H9 (cell line): ENCODE measurements at places on chromosomes 11 and 22.

DNA sequence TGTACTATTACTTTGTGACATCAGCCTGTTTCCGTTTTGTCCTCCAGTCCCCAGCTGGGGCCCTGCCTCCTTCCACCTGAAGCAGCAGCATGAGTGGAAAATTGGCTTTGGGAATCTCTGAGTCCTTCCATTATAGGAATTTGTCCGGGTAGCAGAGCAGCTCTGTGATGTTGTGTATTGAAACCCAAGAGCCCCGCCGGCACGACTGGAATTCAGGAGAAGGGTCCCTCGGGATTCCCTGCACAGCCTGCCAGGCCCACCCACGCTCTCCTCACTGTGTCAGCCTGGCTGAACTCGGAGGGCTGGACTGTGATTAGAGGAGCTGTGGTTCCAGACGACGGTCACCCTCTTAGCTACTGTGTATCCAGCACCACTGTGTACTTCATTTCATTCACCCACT, 18.8 kb upstream of the TSPAN18 start:
- no peak for DNase-seq

- DNase-seq, result no peak
Observed at GRCh38 chr11:57586711-57587245, 10.7 kb upstream of the SERPING1 start.

GRCh38 chr11:116368784-116369183, 404.0 kb downstream of the BUD13 start:
- no peak for DNase-seq

DNA sequence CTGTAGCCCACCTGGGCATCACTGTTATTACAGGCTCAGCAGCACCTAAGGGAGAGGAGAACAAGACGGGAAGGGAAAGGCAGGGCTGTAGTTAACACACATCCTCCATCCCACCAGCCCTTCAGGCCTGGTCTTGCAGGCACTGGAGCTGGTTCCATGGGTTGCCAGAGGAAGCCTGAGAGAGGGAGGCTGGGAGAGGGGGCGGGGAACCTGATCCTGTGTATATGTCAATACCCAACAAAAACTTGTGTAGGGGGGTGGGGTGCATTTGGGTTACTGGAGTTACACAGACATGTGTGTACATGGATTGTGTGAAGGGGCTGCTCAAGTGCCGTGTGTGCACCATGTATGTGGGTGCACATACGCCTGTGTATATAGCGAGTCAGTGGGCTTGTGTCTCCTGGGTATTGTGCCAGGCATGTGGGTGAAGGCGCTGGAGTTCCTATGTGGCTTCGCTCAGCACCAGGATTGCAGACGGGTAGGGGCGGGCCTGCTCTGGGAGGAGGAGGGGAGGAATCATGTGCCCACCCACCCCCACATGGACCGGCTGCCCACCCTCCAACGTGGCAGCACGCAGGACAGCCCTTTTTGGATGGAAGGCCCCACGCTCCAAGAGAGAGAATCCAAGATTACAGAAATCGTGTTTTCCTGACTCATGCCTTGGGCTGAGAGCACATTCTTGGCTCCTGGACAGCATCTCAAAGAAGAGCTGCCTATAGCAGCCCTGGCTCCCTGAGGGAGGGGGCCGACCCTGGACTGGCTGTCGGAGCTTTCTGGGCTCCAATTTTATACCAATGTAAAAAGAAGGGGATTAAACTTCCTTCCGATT, 4.2 kb upstream of the SERPINH1 start:
- peak; percentile 42 for DNase-seq

GRCh38 chr11:72624496-72625201, 49.6 kb downstream of the PDE2A start:
- no peak for DNase-seq

GRCh38 chr22:50246242-50247175, 1.7 kb upstream of the TUBGCP6 start:
- no peak for DNase-seq

GRCh38 chr11:47127213-47127612, 49.5 kb downstream of the ARFGAP2 start:
- DNase-seq, result no peak

- peak; percentile 89 for DNase-seq
Observed at GRCh38 chr22:46367707-46368191, 32.2 kb downstream of the TRMU start.

- no peak for DNase-seq
Observed at GRCh38 chr11:117588166-117588810, 208.7 kb downstream of the DSCAML1 start.

DNA sequence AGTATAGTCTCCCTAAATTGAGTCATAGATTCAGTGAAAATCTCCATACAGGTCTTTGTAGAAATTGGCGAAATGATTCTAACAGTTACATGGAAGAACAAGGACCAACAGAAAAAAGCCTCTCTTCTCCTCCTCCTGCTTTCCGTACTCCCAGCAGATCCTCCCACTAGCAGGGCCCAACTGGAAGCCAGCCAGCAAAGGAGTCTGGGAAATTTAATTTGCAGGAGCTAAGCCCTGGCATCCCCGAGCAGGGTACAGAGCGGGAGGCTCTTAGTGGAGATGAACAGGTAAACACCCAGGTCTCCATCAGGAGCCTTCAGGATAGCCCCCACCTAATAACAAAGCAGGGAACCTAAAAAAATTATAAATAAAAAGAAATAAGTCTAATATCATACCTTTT, 1473.8 kb downstream of the TBC1D22A start:
- DNase-seq, result no peak

GRCh38 chr11:20080032-20080685, 80.1 kb downstream of the DBX1 start:
- no peak for DNase-seq

GRCh38 chr11:1352696-1353382, 36.9 kb upstream of the BRSK2 start:
- DNase-seq, result no peak

GRCh38 chr22:29816980-29817379, 21.1 kb downstream of the ASCC2 start:
- no peak for DNase-seq

GRCh38 chr11:35974882-35975589, 31.2 kb downstream of the LDLRAD3 start:
- no peak for DNase-seq

- DNase-seq, result peak; percentile 84
Observed at GRCh38 chr11:45100339-45100738, 46.1 kb upstream of the PRDM11 start.

DNA sequence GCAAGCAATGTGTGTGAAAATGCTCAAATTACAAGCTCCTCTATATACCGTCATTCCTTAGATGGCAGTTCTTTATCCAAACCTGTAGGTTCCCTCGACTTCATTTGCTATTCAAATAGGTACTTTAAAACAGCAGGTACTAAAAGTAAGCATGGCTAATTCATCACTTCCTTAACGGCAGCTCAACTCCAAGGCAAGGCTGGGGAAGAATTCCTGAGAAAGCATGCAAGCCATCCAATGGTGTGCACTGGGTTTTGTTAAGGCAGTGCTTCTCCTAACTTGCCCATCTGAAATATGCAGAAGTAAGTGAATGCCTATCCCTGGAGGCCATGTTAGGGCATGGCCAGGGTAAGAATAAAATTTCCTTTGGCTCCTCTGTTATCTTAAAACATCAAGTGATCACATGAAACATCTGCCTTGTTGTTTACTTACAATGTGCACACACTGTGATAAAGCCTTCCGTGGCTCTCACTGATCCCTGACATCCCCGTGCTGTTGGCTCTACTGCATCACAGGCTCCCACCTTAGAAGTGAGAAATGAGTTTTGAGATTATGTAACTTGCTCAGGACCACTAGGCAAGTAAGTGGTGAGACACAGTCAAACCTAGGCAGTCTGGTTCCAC, 52.1 kb downstream of the SMCO4 start:
- peak; percentile 65 for DNase-seq

DNA sequence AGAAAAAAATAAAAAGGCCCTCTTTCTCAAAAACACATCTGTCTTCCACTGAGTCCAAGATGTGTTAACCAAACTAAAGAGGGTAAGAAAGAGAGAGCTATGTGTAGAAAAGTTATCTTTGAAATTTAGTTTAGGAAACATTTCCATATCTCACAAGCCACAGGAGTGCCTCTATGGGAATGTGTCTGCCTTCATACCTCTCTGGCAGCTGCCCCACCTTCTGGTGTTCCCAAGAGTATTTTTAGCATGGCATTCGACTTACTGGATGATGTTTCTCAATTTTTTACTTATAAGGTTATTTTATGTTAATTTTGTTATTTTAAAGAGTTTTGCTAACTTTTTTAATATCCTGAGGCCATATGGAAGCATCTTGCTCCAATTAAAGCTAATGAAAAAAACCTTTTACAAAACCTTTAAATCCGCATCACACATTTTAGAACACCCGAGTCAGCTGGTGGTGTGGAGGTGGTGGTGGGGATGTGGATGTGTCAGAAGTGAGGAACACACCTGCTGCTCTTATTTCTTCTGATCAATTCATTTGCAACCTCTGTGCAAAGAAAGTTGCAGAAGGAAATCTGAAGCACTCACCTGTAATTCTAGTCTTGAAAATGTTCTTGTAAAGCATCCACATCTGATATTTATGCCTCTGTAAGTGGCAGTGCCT, 112.2 kb downstream of the NCAM1 start:
- no peak for DNase-seq

DNA sequence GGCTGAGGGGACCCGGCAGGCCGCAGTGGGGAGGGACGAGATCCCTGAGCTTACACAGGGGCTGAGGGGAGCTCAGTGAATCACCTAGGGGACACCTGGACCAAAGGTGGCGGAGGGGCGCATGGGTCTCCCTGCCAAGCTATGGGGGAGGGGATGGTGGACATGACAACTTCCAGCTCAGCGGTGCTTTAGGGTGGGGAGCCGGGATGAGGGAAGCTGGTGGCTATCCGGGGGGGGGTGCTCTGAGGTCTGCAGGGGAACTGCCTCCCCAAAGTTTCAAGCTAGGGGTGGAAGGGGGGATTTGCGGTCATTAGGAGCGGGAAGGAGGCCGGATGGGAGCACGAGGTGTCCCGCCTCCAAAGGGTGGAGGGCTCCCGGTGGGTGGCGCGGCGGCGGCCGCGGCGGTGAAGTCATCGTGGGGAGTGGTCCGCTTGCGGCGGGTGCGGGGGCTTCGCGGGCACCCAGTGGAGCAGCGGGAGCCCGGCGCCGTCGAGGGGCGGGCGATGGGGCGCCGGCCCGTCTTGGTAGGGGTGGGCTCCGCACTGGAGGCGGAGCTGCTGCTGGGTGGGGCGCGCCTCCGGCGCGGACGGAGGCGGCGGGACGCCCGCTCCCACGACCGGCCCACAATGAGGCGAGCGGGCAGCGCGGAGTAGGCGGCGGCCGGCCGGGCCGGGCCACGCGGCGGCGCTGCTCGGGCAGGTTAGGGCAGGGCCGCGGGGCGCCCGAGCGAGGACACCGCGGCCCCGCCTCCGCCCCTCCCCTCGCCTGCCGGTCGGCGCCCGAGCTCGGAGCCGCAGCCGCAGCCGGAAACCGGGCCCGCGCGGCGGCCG, at the start of gene MICALL1:
Gene MICALL1, plus strand, starts transcription at position 764 of the 830 bp plus-strand sequence. CDS start 126 bp downstream, outside the sequence.
- DNase-seq, result peak; percentile 59

DNA sequence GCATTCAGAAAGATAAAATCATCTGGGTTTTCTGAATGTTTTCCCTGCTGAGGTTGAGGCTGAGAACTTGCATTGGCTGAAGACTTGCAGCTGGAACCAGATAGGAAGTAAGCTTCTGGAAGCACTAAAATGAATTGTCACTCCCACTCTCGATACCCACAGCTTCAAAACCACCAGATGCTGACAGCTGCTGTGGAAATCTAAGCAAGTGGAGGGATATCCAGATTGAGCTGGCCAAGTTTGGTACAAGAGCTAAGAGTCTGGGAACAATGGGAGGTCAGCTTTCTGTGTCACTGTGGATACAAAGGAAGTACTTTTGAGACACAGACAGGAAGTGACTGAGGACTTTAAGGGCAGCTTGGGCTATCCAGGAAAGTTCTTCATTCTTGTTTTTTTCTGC, 51.3 kb upstream of the CD44 start:
- DNase-seq, result no peak

DNA sequence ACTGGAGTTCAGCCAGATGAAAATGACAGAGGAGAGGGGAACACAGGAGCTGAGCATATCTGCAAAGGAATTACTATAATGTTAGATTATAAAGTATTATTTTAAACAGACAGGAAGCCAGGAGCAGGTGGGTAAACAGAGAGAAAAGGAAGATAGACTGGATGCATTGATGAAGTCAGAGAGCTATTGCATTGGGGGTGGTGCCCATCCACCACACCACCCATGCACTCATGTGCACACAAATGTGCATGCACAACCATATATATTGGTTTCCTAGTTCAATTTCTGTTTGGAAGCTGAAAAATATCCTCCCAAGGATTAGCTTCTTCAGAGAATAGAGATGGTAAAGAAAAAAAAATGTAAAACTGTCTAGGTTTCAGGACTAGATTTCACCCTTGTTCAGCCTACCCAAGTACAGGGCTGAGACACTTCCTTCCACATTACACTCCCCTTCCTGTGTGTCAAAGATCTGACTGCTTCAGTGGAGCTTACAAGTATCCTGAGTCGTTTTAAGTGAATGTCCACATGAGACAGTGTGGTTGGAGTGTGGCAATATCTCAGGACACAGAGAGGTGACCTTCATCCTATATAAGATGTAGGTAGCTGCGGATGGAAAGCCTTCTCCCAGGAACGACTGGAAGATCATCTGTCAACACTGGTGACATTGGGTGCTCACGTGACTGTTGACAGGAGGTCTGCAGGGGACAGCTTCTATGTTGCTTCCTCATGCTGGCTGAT, 12.2 kb upstream of the SMPD1 start:
- DNase-seq, result no peak

GRCh38 chr22:20834206-20834605, 24.4 kb downstream of the PI4KA start:
- DNase-seq, result no peak

- no peak for DNase-seq
Observed at GRCh38 chr11:114886644-114887265, 208.4 kb downstream of the NXPE2 start.

DNA sequence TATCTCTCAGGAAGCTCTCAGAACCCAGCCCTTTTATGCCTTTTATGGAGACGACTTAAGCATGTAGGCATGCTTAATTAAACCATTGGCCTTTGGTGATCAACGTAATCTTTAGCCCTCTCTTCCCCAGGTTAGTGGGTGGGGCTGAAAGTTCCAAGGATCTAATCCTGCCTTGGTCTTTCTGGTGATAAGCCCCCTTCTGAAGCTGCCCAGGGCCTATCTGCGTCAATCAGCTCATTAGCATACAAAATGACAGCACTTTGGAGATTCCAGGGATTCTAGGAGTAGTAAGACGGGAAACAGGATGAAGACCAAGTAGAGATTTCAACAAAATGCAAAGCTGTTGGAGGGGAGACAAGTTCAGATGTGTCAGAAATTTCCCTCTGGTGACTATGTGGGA, 3.1 kb downstream of the FAM118A start:
- no peak for DNase-seq

DNA sequence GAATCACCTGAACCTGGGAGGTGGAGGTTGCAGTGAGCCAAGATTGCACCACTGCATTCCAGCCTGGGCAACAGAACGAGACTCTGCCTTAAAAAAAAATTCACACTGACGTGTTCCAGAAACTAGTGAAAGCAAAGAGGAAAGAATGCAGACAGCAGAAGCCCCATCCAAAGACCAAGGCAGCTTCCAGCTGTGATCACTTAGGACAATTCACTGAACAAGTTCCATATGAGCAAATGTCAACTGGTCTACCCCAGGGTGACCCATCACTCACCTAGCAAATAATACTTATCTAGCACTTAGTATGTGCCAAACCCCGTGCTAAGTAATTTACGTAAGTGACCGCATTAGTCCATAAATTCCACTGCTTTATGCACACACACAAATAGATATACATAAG, 138.9 kb downstream of the LARGE1 start:
- no peak for DNase-seq
